ENCODE measurements at places on chromosomes 5 and 9. TPM values are rescaled to one million over a fixed set of nuclear protein-coding genes. Genes with fewer than 3 reads are reported as not detected.

GRCh38 chr5:132883261-132883834, 9.9 kb downstream of the LEAP2 start:
- ATAC-seq = peak; percentile 63

DNA sequence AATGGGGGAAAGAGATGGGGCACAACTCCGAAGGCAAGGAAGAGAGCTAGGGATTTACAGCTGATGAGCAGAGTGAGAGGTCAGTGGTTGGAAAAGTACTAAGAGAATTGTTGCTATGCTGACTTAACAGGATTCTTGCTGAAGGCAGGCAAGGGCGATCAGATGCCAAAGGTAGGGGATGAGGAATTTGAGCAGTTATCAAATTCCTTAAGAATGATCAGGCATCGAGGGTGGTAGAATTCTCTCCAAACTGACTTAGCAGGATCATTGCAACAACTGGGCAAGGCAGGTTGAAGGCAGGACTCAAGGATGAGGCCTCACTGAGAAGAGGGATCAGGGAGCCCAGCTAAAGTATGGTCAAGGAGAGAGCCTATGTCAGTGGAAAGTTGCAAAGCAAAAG, 171.0 kb downstream of the HSD17B3 start:
- no peak for ATAC-seq

GRCh38 chr5:122713041-122713440, 61.8 kb upstream of the SNX2 start:
- no peak for ATAC-seq

DNA sequence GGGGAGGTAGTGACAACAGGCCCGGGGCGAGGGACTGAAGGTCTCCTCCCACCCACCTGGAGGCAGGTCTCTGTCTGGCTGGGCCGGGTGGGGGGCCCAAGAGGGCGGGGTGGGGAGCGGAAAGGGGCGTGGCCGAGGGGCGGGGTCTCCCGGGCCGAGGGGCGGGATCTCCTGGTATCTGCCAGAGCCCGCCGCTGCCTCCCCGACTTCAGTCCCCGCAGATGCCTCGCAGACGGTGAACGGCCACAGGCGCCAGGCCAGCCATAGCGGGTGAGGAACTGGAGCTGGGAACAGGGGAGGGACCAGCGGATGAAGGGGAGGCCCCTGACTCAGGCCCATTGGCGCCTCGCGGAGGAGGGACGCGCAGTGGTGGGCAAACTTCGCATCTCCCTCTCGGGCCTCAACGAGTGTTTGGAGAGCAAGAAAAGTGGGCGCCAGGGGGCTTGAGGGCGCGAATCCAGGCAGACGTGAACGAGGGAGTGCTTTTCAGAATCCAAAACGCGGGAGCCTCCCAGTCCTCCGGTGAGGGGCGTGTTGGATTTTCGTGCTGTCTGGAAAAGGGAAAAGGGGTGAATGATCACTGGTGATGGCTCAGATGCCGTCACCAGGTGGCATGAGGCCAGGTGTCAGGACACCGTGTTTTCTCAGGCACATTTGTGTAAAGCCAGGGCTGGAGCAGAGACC, at the start of gene ADGRD2:
TSS of gene ADGRD2 (plus strand) at position 211 of the 684 bp plus-strand sequence. CDS start 1,216 bp downstream, outside the sequence.
- no peak for ATAC-seq

DNA sequence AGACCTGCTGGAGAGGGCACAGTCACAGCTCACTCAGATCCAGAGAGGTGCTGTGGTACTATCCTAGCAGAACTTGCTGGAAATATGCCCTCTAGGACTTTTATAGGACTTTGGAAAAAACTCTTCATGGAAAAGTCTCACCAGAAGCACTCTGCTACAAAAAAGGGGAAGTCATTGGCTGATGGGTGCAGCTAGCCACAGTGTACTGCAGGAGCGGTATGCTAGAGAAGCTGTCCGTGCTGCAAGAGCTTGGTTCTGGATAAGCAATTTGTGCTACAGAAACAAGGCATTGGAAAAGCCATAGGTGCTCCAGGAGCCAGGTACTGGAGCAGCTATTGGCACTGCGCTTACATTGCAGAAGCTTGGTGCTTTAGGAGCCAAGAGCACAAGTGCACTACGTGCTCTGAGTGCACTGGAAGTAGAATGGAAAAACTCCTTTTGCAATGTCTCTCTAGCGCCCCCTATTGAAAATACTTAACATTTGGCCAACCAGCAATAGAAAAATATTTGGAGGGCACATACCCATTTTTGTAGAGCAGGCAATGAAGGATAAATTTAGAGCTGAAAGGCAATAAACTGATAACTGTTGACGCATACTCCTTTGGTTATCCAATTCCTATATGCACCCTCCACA, 83.4 kb downstream of the MEGF10 start:
- no peak for ATAC-seq

- ATAC-seq = no peak
Measured at GRCh38 chr9:32584784-32585183, 11.8 kb upstream of the NDUFB6 start.

The SPINK4 gene
- not detected for total RNA-seq

The GAS1 gene
- 79.4 TPM for total RNA-seq

The SLC25A2 gene
- total RNA-seq = 3.1 TPM

The PCDHB10 gene
- total RNA-seq = 6.4 TPM

- ATAC-seq = no peak
Measured at GRCh38 chr5:137856916-137857862, 10.5 kb upstream of the MYOT start.

The FIBCD1 gene
- total RNA-seq = 1.4 TPM

DNA sequence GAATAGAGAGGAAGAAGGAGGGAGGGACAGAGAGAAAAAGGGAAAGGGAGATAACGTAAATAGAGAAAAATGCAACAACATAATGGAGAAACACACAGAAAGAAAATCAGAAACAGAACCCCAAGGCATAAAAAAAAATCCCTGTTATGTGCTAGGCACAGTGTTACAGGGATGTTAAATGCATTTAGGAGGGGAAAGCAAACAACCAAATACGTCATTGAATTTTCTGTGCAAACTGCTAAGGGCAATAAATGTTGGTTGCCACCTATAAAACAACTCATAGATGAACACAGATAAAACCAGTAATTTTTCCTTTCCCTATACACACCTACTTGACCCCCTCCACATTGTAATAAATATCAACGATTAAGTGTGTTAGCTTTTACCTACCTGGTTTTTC, 51.3 kb upstream of the ASTN2 start:
- ATAC-seq = no peak

GRCh38 chr5:6386271-6386670, 7.9 kb upstream of the MED10 start:
- no peak for ATAC-seq

DNA sequence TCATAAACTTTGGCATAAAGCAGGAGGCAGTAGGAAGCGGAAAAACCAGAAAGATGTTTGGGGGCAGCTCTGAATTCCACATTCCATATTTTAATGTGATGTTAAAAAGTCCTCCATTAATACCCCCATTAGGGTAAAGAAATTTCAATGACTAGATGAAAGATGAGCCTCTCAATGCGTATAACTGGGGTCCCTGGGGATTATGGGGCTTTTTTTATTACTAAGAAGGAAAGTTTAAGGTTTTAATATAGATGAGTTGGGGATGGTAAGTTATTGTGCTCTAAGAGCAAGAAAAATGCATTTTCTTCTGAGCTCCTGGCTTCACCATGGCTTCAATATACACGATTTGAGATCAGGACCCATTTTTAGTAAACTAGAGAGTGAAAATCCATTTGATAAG, 321.9 kb downstream of the CDK5RAP2 start:
- ATAC-seq = no peak

The SLIT3 gene
- total RNA-seq = 30.2 TPM

The OR1N2 gene
- not detected for total RNA-seq

- no peak for ATAC-seq
Measured at GRCh38 chr5:138169124-138169523, 9.3 kb downstream of the BRD8 start.

The PTGER4 gene
- total RNA-seq = 26.5 TPM

DNA sequence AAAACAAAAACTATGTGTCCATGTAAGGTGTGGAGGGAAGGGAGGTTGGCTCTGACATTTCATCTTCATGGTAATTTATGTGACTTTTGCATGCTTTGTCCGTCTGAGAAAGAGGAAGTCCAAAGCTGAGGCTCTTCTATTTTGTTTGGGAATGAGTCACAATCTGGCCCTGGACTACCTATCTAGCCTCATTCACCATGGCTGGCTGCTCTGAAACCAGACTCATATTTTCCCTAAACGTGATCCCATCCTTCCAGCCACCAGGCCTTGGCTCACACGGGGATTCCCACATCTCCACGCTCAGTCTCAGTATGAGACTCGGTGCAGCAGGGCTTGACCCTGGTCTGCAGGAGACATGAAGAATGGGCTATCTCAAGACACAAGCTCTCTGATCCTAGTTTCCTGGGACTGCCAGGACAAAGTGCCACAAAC, 672.8 kb downstream of the ACTL7B start:
- no peak for ATAC-seq

DNA sequence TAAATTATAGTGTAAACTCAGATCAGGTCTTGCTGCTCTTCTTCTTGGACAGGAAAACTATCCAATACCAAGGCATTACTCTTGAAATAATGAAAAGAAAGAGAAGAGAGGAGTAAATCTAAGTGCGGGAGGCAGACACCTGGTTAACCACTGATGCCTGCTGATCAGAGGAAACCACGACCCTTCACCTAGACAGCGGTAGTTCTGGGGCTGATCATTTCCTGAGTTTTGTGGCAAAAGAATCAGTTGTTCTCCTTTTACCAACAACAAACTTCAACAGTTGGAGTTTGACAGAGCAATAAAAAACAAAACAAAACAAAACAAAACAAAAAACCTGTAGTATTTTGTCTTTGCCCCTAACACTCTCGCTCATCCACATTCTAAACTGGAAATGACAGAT, 3.0 kb downstream of the RLN1 start:
- no peak for ATAC-seq

DNA sequence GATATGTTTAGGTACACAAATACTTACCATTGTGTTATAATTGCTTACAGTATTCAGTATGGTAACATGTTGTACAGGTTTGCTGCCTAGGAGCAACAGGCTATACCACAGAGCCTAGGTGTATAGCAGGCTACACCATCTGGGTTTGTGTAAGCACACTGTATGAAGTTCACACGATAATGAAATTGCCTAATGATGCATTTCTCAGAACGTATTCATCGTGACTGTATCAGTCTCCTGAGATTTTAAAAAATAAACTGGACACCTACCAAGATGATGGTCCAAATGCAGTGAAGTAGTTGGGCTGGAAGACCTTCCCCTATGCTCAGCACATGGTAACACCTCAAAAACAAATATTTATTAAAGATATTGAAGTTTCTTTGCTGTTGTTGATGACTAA, 103.3 kb upstream of the NFIB start:
- no peak for ATAC-seq

GRCh38 chr5:66015196-66015960, 89.0 kb downstream of the ERBIN start:
- no peak for ATAC-seq

DNA sequence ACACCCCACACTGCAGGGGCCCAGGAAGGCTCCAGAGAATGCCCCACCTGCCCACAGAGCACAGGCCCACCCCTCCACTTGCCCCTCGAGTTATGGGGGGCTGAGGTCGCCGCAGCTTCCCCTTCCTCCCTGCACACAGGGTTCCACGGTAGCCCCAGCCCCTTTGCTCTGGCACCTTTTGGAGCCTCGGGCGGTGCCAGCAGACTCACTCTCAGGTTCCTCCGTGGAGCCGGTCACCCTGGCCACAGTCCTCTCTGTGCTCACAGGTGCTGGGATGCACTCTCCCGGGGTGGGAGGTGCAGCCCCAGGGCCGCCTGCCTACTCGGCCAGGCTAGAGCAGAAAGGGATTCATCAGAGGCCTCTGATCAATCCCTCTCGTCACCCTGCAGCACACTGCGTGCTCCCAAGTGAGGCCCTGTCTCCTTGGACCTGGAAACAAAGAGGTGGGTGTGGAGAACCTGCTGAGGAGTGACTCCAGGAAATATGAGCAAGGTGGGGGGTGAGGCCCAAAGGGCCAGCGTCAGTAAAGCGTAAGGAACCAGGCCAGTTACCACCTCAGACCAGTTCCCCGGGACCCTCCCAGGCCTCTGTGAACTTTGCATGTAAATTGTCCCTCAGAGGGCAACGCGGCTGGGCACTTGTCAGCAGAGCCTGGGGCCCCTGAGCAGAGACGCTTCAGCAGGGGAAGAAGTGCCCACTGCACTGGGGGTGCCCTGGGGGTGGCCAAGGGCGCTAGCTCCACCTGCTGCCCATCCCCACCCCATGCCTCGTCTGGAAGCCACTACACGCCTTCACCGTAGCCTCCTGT, 167.8 kb downstream of the OLFM1 start:
- ATAC-seq = no peak

DNA sequence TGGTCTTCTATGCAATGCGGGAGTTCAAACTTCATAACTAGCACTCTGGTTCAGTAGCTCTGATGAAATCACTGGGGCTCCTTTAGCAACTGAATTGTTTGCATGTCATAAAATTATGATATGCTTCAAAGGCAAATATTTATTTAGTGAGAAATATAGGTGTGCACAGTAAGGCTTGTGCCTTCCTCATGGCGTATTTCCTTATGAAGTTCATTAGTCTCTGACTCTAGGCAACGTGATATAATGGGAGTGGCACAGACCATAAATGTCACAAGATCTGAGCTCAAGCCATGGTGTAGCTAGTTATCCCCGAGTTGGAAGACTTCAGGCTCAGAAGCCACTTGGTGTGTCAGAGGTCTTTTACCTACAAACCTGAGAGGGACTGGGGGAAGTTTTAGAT, 35.5 kb downstream of the PIP5K1B start:
- no peak for ATAC-seq

DNA sequence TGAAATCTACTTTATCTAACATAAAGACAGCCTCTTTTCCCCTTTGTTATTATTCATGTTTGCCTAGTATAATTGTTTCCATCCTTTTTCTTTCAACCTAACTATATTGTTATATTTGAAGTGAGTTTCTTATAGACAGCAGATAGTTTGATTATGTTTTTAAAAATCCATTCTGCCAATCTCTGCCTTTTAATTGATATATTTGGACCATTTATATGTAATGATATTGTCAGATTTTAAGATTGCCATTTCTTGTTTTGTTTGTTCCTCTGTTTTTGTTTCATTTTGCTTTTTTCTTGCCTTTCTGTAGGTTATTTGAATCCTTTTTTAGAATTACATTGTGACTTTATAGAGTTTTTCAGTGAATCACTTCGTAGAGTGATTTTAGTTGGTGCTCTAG, 74.8 kb upstream of the TMEM171 start:
- ATAC-seq = no peak

DNA sequence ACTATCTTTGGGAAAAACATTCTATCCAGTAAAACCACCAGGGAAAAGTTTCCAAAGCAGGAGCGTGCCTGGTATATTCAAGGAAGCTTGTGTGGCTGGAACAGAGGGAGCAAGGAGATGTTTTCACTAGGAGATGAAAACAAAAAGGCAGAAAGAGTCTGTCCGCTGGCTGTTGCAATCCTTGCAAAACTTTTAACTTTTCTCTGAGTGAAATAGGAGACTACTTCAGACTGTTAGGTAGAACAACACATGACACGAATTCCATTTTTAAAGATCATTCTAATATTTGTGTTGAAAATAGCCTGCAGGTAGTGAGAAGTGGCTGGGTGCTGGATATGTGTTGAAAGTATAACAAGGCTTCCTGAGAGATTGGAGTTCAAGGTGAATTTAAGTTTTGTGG, 69.5 kb downstream of the PRR16 start:
- no peak for ATAC-seq

GRCh38 chr5:139248826-139249453, 44.6 kb upstream of the MATR3 start:
- ATAC-seq = no peak

The RAI14 gene
- 143 TPM for total RNA-seq
